Cortex of kidney (tissue), 1 donor: ENCODE measurements at places on chromosomes 1 and 21.

- no peak for DNase-seq
Observed at GRCh38 chr1:15254559-15254958, 7.5 kb downstream of the FHAD1 start.

DNA sequence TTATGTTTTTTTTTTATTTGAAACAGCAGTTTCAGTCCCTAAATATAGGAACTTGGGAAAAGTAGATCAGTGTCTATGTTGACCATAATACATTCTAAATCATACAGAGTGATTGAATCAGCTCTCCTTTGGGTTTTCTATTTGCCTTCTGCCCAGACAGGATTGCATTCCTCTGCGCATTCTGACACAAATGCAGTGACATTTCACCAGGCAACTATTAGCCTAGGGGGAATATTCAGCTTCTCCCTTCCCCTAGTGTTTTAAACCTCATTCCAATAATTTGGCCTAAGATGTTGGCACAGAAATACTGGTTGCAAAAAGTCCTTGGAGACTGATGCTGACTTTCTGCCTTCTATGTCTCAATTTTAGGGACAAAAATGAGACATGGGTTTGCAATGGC is 172.8 kb downstream of the PTGER3 start:
- no peak for DNase-seq

DNA sequence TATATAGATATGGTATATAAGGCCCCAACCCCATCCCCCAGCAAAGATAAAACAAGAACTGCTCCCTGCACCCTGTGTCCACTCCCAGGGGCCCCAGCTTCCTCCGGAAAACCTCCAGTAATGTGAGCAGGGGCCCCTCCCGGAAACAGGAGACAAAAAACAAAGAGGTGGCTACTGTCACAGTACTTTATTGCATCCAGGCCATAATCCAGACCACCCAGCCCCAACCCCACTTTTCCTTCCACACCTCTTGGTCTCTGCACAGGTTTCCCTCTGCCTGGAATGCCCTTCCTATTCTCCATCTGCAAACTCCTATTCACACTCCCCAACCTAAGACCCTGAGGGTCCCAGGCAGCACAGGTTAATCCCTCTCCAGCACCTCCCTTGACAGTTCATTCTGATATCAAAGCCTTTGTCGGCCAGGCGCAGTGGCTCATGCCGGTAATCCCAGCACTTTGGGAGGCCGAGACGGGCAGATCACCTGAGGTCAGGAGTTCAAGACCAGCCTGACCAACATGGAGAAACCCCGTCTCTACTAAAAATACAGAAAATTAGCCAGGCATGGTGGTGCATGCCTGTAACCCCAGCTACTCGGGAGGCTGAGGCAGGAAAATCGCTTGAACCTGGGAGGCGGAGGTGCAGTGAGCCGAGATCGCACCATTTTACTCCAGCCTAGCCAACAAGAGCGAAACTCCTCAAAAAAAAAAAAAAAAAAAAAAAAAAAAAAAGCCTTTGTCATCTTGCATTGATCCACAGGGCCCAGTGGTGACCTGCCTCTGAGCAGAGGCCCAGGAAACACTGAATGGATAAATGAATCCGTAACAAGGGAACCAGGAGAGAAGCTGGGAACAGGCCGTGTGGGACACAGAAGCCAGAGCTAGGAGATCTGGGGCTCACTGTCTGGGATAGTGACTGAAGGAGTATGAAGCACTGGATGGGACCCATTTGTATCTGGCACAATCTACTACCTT is 2.3 kb upstream of the AUNIP start:
- DNase-seq = no peak

DNA sequence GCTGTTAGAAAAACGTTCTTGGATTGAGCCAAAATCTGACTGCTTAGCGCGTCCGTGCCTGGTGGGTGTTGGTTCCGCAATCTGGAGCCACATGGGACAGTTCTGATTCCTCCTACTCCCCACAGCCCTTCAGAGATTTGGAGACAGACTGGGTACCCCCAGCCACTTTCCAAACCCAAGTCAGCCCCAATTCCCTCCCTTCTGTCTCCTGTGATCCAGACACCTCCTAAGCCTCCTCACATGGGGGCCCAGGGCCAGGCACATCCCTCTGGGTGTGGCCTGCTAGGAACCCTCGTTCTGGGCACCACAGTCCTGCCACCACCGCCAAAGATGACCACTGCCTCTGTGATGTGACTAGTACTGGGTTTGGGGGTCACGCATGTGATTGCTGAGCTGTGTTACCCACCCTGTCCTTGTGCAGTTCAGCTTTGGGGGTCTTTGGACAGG is 4.8 kb downstream of the PLA2G5 start:
- DNase-seq = no peak

GRCh38 chr1:192153276-192153675 is 5.0 kb upstream of the RGS18 start:
- DNase-seq = no peak

DNA sequence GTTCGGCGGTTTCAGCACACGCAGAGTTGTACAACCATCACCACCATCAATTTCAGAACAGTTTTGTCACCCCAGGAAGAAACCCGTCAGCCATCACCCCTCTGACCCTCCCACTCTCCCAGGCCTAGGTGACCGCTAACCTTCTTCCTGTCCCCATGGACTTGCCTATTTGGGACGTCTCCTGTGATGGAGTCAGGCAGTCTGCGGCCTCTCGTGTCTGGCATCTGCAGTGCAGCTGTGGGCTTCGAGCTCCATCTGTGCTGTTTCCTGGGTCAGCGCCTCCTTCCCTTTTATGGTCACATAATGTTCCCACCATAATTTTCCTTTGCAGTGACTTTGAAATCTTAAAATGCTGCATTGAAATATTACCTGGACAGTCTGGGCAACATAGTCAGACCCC is 24.4 kb downstream of the SLC45A1 start:
- DNase-seq = no peak

- DNase-seq = no peak
Observed at GRCh38 chr1:76055987-76056386, 18.6 kb upstream of the ST6GALNAC3 start.

DNA sequence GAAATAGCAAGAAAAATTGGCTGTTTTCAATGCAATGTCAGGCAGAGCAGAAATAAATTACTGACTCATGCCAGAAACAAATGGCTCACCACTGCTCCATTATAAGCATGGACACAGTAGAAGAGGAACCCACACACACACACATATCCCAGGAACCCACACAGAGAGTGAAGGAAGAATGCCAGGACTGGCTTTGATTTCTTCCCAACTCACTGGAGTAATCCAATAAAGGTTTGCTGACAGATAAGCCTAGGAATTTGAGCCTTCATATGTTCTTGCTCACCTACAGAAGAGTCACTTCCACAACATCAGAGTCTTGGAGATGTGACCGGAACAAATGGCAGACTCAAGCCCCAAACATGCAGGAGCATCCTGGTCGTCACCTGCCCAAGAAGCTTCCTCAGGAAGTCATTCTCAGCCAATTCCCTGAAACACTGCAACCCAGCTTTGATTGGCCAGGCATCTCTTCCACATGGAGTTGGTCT is 2.2 kb downstream of the SH3BP5L start:
- no peak for DNase-seq

DNA sequence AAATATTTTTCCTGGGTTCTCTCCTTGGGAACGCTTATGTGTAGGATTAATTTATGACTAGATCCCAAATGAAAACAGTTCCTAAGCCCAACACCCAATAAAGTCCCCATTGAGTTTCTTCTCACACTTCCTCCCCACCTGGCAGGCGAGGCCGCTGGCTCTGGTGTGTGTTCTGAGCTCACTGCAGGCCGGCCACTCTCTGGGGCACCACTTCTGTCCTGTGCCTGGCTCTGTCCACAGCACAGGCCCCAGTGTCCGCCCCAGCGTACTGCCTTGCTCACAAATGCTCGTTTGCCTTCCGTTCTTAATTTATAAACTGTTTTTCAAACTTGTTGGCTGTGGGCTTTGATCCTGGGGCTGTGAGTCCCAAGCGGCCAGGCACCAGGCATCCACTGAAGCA is 90.6 kb downstream of the TLR5 start:
- DNase-seq = no peak

DNA sequence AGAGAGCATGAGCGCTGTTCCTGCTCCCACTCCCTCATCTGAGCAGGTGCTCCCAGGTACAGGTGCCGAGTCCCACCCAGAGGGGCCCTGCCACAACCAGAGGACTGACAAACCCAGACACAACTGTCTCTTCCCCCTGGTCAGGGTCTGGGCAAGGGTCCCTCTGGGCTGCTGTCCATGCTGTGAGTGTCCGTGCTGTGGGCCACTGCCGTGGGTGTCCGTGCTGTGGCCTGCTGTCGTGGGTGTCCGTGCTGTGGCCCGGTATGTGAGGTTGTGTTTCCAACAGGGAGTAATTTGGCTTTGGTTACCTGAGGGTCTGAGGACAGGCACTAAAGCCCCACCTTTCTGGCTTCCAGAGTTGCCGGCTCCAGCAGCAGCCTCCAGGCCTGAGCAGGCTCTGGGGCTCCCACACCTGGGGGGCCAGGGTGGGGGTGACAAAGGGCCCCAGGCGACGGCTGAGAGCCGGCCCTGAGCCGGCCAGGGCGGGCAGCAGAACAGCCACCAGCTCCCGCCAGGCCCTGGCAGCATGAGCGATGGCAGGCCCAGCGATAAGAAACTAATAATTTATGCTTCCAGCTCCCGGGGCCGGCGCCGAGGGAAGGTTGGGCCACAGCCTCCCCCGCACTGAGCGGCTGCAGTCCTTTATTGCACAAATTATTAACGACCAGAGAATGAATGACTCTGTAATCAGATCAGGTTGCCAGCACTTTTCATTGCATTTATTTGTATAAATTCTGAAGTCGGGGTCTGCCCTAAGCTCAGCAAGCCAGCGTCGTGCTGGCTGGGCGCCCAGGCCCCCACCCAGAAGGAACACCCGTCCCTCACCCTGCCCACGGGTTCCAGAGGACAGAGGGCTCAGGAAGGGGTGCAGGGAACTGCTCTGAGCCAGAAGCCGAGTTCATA is 7.3 kb upstream of the SAMD11 start:
- DNase-seq = no peak

DNA sequence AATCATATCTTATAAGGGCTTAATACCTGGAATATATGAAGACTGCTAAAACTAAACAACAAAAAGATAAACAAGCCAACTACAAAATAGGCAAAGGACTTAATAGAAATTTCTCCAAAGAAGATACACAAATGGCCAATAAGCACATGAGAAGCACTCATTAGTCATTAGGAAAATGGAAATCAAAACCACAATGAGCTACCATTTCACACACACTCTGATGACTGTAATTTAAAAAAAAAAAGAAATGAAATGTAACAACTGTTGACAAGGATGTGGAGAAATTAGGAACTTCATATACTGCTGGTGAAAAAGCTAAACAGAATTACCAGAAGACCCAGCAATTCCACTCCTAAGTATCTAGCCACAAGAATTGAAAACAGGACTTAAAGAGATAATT is 374.2 kb upstream of the ZP4 start:
- DNase-seq = no peak

- no peak for DNase-seq
Observed at GRCh38 chr1:2981388-2981787, 39.9 kb upstream of the ACTRT2 start.

DNA sequence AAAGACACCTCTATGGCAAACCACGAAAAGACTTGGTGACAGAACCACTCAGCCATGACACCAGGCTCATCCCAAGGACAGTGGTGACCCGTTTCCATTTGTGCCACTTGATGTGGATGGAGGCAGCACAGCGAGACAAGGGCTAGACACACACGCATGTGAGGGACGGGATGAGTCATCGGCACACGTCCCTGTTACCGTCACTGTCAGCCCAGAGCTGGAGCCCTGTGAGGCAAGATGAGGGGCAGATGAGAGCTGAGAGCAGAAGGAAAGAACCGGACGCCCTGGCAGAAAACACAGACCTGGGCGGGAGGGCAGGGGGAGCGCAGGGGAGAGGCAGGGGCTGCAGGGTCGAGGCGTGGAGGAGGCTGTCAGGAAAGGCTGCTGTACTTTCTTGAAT is 57.8 kb downstream of the SIK1 start:
- no peak for DNase-seq

DNA sequence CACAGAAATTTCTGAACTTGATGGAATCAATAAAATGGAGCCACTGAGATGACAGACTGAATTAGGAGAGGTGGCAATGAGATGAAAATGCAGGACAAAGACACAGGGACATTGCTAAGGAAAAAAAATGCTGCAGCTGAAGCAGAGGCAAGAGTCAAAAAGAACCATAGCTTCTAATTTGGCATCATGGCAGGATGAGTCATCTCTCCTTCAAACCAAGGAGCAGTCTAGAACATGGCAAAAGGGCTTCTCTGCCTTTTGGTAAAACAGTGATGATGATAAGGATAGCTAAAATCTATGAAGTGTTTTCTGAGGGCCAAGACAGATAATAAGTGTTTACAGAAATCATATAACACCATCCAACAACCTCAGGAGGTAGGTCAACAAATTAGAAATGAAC is 16.8 kb downstream of the SLC19A2 start:
- no peak for DNase-seq

DNA sequence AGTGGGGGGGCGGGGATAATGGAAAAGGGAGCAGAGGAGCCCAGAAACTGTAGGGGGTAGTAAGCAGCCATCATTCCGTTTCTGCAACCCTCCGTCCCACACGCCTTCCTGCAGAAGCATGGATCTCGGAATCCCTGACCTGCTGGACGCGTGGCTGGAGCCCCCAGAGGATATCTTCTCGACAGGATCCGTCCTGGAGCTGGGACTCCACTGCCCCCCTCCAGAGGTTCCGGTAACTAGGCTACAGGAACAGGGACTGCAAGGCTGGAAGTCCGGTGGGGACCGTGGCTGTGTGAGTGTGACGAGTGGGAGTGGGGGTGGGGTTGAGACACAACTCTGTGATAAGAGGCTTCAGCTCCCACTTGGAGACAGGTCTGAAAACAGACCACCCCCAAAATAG is 706 bp downstream of the CREB3L4 start:
- DNase-seq = no peak

DNA sequence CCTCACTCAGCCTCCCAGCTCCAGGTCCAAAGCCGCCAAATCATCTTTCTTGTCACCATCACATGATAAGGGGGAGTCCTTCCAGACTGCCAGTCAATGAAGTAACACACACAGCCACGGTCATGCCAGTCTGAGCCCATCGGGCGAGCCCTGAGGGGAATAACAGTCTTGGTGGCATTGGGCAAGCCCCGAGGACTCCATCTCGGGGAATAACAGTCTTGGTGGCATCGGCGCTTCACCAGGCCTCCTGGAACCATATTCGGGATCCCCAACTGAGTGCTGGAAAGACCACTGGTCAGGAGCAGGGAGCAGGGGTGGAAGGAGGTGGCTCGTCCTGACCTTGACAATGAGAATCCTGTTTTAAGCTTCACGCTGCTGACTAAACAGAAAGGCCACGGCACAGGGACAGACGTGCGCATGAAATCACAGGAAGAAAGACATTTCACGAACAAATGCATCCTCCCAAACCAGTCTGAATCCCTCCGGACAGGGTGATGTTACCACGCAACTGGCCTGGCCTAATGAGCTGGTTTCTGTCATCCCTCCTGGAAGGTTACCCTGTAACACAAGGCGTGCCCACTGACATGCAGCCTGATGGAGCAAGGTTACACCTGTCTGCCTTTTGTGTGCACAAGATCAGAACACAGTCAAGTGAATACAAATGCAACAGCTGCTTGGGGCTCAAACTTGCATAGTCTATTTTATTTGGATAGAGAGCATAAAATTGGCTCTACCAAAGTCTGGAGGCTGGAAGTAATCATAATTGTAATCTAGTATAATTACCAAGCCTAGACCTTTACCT is 517.4 kb downstream of the KIF26B start:
- no peak for DNase-seq

- no peak for DNase-seq
Observed at GRCh38 chr1:15691434-15692032, 7.4 kb downstream of the PLEKHM2 start.

GRCh38 chr1:244369256-244370057 is 82.3 kb downstream of the ADSS2 start:
- DNase-seq = no peak
